ENCODE measurements at places on chromosomes 7 and 10. TPM values are rescaled to one million over a fixed set of nuclear protein-coding genes. Genes with fewer than 3 reads are reported as not detected.

CPA2 gene
- polyA plus RNA-seq = 0.09 TPM

SEMA3E gene
- polyA plus RNA-seq = 12.6 TPM

AIFM2 gene
- 17.1 TPM for polyA plus RNA-seq

GRCh38 chr10:32905466-32905865, 52.6 kb downstream of the ITGB1 start:
- DNase-seq = no peak

DNA sequence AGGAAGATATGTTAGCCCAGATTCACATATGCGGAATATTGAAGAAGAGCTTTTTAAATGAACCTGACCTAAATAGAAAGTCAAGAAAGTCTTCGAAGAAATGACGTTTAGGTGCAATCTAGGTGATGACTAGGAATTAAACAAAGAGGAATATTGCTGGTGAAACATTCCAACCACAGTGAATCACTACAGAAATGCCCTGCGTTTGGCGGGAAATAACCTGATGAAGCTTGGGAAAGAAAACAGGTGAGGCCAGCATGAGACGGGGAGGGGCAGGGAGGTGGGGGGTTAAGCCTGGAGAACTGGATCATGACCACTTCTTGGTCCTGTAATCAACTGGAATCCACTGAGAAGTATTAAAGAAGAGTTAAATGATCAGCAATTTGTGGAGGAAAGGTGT, 299.4 kb upstream of the VSTM2A start:
- no peak for DNase-seq

DNA sequence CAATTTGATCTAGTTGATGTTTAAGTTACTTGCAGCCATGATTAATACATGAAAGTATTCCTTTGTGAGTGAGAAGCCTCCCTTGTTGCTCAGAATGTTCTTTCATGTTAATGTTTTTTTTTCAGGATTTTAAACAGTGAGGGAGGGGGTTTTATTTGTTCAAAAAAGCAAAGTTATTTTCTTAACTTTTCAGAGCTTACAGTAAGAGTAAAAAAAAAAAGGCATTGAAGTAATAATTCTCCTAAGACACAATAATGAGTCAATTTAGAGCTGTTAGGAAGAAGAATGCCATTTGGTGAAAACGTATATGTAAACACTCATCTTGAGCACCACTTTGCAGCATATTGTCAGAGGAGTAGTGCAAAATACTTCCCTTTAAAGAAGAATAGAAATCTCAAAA, 105.8 kb downstream of the SEMA3A start:
- no peak for DNase-seq

- DNase-seq = no peak
Observed at GRCh38 chr10:48814933-48815332, 124.7 kb downstream of the LRRC18 start.

- no peak for DNase-seq
Observed at GRCh38 chr7:74032624-74033371, 4.8 kb downstream of the ELN start.

Data from urinary bladder (tissue), 4 donors.